ENCODE measurements at places on chromosomes 3 and 15. TPM values are rescaled to one million over a fixed set of nuclear protein-coding genes. Genes with fewer than 3 reads are reported as not detected.

DNA sequence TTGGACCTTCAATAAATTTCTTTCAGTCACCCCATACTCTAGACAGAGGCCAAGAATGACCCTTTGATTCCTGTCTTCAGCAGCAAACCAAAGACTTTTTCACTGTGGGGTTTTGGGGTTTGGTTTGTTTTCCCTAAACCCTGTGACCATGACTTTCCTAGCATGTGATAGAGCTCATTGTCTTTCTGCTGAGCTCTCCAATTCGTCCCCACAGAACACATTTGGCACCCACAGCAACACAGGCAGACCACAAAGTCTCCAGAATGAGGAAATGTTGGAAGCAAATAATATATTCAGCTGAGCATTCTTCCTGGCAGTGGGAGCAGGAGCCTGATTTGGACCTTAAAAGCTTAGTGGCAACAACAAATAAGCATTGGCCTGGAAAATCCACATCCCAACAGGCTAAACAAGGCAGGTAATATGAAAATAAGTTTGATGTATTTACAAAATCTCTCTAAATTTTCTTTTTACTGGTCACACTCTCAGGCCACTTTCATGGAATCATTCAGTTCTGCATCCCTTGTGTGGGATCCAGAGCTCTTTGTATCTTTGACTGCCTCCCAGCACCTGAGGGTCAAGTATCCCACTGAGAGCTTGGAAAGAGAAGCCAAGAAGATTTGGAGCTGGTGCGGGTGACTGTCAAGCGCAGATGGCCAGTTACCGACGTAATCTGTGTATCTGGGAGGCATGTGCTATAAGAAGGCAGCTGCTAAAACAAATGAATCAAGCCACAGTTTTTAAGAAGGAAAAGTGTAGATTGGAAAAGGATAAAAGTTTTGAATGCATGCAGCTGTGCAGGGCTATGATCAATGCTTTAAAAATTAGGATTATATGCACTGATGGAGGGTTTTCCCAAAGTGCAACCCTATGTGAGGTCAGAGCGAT, 36.5 kb upstream of the CPB1 start:
- no peak overlapping the region for H3K4me3 ChIP-seq
- no peaks in the 10 kb centered on the region for H3K4me1 ChIP-seq
- no peaks in the 10 kb centered on the region for H3K36me3 ChIP-seq
- DNase-seq: no peak
- H3K27ac ChIP-seq: peak overlapping the region; percentile 81

BFSP2 gene
- not detected for total RNA-seq

- H3K4me1 ChIP-seq: no peaks in the 10 kb centered on the region
- H3K4me3 ChIP-seq: no peak overlapping the region
- H3K36me3 ChIP-seq: no peaks in the 10 kb centered on the region
- no peaks in the 10 kb centered on the region for H3K27me3 ChIP-seq
- no peak for DNase-seq
These were observed 21.3 kb downstream of the KIF9 start for GRCh38 chr3:47261301-47261700.

LIPC gene
- total RNA-seq: not detected

GP9 gene
- not detected for total RNA-seq

- DNase-seq: no peak
- H3K27me3 ChIP-seq: no peaks in the 10 kb centered on the region
- H3K4me3 ChIP-seq: no peak overlapping the region
- no peaks in the 10 kb centered on the region for H3K36me3 ChIP-seq
These were observed 410 bp downstream of the PRR23E start for GRCh38 chr3:127193341-127193740.

CCDC39 gene
- 0.32 TPM for total RNA-seq

DNA sequence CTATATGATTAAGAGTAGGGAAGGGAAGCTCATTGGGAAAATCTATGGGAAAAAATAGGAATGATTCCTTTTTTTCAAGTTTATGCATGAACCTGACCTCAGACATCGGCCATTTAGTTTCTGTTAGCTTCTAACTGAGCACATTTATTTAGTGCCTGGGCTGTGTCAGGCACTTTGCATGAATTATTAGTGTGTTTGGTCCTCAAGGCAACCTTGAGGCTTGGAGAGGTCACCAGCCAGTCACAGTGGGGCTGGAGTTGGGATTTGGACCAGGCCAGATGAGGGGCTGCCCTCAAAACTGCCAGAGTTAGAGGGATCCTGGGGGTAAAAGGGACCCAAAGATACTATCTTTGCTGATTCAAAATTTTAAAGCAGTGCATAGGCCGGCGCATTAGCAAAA, 8.1 kb downstream of the SIAH2 start:
- H3K4me1 ChIP-seq: peaks cover 9% of the 10 kb centered on the region
- no peak for DNase-seq
- no peaks in the 10 kb centered on the region for H3K27me3 ChIP-seq
- H3K36me3 ChIP-seq: peaks cover 6% of the 10 kb centered on the region

GRCh38 chr3:67529337-67529736, 125.1 kb downstream of the SUCLG2 start:
- H3K27me3 ChIP-seq: no peaks in the 10 kb centered on the region
- DNase-seq: no peak
- no peaks in the 10 kb centered on the region for H3K4me1 ChIP-seq
- no peak overlapping the region for H3K4me3 ChIP-seq

DNA sequence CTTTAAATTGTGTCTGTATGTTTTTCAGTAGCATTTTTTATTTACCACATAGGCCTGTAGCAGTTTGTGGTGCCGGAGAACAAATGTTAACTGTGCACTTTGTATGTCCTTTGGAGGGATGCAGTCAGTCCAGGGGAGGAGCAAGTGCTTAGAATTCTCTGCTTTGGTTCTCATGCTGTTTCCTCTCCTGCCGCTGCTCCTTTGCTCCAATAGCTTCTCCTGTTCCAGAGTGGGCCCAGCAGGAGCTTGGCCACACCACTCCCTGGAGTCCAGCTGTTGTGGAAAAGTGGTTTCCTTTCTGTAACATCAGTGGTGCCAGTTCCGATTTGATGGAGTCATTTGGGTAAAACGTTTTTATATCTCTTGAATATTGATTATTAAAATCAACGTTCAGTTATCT, 16.6 kb downstream of the TICRR start:
- H3K36me3 ChIP-seq: peaks cover 88% of the 10 kb centered on the region
- no peaks in the 10 kb centered on the region for H3K4me1 ChIP-seq

DNA sequence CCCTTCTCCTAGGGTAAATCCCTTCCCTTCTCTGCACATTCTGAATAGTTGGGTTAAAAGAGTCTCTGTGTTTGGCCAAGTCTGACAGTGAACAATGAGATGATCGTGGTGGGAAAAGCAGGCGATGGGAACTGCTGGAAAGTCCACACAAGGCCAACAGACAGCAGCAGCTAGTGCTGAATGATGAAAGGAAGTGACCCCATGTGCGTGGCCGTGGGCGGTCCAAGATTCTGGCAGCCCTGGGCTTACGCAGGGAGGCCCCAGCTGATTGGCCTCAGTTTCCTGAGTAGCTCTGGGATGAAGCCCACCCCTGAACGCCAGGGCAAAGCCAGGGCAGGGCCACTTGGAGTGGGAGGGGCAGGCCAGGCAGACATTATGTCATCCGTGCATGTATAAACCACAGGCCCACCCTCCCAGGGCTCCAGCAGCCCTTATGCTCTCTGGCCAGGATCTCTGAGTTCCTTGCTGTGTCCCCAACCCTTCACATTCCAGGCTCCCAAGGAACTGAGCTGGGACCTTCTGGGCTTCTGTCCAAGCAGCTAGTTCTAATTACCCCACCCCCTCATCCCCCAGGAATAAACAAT, 57.8 kb downstream of the CDC25A start:
- H3K27ac ChIP-seq: peak overlapping the region; percentile 49
- peaks cover 7% of the 10 kb centered on the region for H3K4me1 ChIP-seq
- DNase-seq: no peak
- H3K27me3 ChIP-seq: no peaks in the 10 kb centered on the region
- no peaks in the 10 kb centered on the region for H3K36me3 ChIP-seq

DUOXA1 gene
- total RNA-seq: 1.4 TPM

DNA sequence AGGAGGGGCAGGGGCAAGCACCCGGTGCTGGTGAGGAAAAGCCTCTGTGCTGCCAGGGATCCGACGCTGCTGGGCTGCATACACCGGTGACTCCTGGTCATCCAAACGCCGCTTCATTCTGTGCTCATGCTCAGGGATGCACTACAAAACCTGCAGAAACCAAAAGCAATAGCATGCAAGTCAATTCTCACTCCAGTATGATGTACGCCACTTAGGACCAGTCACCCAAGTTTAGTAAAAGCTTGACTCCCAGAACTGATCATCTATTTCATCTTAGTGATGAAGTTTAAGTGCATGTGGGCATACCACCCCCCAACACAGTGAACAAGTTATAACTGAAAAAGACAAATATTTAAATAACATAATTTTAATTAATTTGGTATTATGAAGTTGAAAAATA, 21.2 kb downstream of the SIN3A start:
- H3K4me3 ChIP-seq: no peak overlapping the region
- no peak overlapping the region for H3K27ac ChIP-seq
- H3K4me1 ChIP-seq: no peaks in the 10 kb centered on the region
- H3K27me3 ChIP-seq: no peaks in the 10 kb centered on the region
- DNase-seq: peak; percentile 15

FBXL22 gene
- total RNA-seq: 0.75 TPM

TF gene
- 3.0 TPM for total RNA-seq

GRCh38 chr3:180990505-180990904, 969 bp upstream of the DNAJC19 start:
- DNase-seq: no peak
- peaks cover 50% of the 10 kb centered on the region for H3K27me3 ChIP-seq
- no peaks in the 10 kb centered on the region for H3K4me1 ChIP-seq
- H3K4me3 ChIP-seq: peak overlapping the region; percentile 99

DNA sequence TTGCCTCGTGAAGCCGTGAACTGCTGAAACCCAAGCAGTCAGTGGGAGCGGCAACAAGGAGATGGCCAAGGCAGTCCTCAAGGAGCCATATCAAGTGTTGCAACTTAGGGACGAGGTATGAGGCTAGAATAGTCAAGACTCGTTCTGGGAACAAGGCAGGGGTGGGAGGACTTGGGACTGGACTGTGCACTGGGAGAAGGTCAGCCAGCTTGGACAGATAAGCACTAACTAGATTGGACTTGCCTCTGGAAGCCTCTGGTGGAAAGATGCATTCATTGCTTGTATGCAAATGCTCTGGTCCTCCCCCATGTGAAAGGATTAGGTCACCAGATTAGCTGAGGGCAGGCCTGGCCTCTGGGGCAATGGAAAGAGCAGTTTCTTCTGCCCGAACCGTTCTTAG, 123.3 kb upstream of the CTNNB1 start:
- H3K4me3 ChIP-seq: no peak overlapping the region
- H3K36me3 ChIP-seq: no peaks in the 10 kb centered on the region
- no peaks in the 10 kb centered on the region for H3K27me3 ChIP-seq
- peak; percentile 55 for DNase-seq
- no peak overlapping the region for H3K27ac ChIP-seq

- no peak overlapping the region for H3K27ac ChIP-seq
- DNase-seq: peak; percentile 13
- no peaks in the 10 kb centered on the region for H3K27me3 ChIP-seq
- H3K4me3 ChIP-seq: no peak overlapping the region
These were observed 101.6 kb downstream of the APBA2 start for GRCh38 chr15:28987337-28987736.

DNA sequence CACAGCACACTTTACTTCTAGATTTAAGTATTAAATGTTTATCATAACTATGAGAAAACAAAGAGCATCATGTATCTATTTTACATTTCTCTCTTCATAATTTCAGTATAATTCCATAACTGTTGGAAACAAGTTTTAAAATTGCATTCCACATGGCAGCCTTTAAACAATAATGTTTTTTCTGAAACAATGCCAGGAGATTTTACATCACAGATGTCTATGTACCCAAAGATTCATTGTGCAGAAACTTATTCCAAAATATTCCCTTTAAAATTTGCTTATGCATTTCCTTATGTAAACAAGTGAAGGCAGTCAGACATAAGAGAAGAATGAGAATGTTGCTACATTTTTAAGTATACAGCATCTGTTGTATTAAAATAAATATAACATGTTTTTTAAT, 324.9 kb upstream of the COL8A1 start:
- H3K27me3 ChIP-seq: no peaks in the 10 kb centered on the region
- no peak overlapping the region for H3K27ac ChIP-seq
- DNase-seq: no peak
- H3K4me1 ChIP-seq: no peaks in the 10 kb centered on the region
- H3K36me3 ChIP-seq: no peaks in the 10 kb centered on the region

- H3K4me1 ChIP-seq: no peaks in the 10 kb centered on the region
- no peak for DNase-seq
- H3K27ac ChIP-seq: no peak overlapping the region
- H3K36me3 ChIP-seq: no peaks in the 10 kb centered on the region
- H3K4me3 ChIP-seq: no peak overlapping the region
These were observed 26.1 kb upstream of the MGLL start for GRCh38 chr3:127848131-127849129.

DNA sequence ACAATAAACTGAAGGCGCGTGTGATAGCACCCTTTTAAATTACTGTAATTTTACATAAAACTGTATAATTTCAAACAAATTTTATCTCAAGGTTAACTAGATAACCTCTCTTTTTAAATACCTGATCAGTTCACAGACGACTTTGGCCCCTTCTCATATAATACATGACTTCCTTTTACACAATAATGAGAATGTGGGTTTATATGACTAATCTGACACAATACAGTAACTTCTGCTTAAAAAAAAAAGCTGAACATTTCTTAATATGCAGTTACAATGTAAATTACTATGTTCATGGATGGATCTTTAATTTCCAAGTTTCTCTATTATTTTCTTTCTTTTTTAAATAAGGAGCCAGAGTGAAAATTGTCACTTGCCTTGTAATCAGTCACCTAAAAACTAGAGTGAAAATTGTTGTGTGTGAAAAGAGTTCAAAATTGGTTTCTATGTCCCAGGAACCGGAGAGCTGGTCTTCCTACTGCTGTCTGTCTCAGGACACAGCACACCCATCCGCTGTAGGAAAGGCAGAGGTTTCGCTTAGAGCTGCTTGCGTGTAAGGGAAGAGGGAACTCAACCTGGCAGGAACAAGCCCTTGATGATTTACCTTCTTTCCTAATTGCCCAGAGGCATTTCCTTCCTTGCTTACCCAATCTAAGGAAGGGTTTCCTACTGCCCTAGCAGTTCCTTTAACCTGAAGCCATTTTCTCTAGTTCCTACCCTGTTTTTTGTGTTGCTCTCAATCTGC, 33.3 kb downstream of the PLD1 start:
- no peak overlapping the region for H3K27ac ChIP-seq
- H3K4me1 ChIP-seq: no peaks in the 10 kb centered on the region
- no peaks in the 10 kb centered on the region for H3K36me3 ChIP-seq
- no peaks in the 10 kb centered on the region for H3K27me3 ChIP-seq

GRCh38 chr3:110859336-110859735, 212.3 kb upstream of the NECTIN3 start:
- H3K27ac ChIP-seq: no peak overlapping the region
- H3K4me1 ChIP-seq: no peaks in the 10 kb centered on the region
- H3K36me3 ChIP-seq: no peaks in the 10 kb centered on the region
- H3K4me3 ChIP-seq: no peak overlapping the region
- no peaks in the 10 kb centered on the region for H3K27me3 ChIP-seq
- DNase-seq: no peak

TIMP4 gene
- total RNA-seq: 5.7 TPM

EHD4 gene
- total RNA-seq: 16.9 TPM

GRCh38 chr3:178823150-178823549, 248.5 kb downstream of the ZMAT3 start:
- no peak overlapping the region for H3K4me3 ChIP-seq
- no peaks in the 10 kb centered on the region for H3K4me1 ChIP-seq
- DNase-seq: no peak
- H3K27me3 ChIP-seq: peaks cover 62% of the 10 kb centered on the region

GRCh38 chr15:73139744-73140553, 87.7 kb downstream of the NEO1 start:
- no peak for DNase-seq

LRRC3B gene
- 0.34 TPM for total RNA-seq

IQCF2 gene
- total RNA-seq: not detected

SLC12A8 gene
- total RNA-seq: 14.9 TPM

REC114 gene
- not detected for total RNA-seq

- no peaks in the 10 kb centered on the region for H3K27me3 ChIP-seq
- no peaks in the 10 kb centered on the region for H3K36me3 ChIP-seq
These were observed 288.6 kb downstream of the CLSTN2 start for GRCh38 chr3:140223631-140224030.

Data from endodermal cell (in vitro differentiated cells).